ENCODE measurements at places on chromosomes 4 and X.

GRCh38 chrX:44447214-44447613 is 95.4 kb downstream of the FUNDC1 start:
- no peak for DNase-seq

- DNase-seq: no peak
Measured at GRCh38 chr4:168265327-168265726, 53.2 kb downstream of the DDX60 start.

- DNase-seq: no peak
Measured at GRCh38 chr4:188399834-188400233, 260.6 kb downstream of the TRIML1 start.

GRCh38 chr4:177879851-177880250 is 437.6 kb upstream of the AGA start:
- no peak for DNase-seq

DNA sequence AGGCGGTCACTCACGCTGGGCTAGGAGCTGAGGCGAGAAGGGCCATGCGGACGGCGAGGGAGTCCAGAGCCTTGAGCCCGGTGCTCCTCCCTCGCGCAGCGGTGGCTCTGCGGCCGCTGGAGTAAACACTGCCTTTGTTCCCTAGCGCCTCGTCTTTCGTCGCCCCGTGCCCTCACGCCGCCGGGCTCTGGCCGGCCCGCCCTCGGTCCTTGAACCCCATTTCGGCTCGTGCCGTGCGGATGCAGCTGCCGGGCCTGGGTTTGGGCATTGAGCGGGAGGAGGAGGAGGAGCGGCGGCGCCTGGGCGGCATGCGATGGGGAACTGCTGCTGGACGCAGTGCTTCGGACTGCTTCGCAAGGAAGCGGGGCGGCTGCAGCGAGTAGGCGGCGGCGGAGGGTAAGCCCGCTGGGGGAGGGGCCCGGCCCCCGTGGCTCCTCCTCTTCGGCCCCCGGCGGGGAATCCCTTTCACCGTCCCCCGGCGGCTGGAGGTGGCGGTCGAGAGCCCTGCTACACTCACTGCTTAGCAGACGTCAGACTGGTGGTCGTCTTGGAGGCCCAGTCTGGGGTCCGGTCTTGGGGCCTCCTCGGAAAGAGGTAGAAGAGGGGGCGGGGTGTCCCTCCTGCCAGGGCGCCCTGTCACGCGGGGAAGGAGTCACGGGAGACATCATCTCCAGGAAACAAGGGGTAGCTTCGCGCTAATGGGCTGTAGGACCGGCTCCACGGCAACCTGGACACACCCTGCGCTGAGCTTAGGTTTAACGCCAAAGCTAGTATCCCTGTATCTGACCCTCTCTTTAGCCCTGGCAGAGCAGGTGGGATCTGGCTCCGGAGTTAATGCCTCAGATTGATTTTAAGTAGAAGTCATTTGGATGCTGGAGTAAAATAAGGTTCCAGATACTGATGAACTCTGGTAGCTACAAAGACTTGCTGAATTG is at the start of gene AP1AR:
Gene AP1AR, plus strand, starts transcription at position 9 of the 935 bp plus-strand sequence. Its CDS starts 305 bp downstream, at position 314.
- peak; percentile 66 for DNase-seq

- no peak for DNase-seq
Measured at GRCh38 chr4:104393655-104394324, 100.9 kb downstream of the CXXC4 start.

GRCh38 chr4:22202975-22203710 is 254.6 kb upstream of the KCNIP4 start:
- no peak for DNase-seq

DNA sequence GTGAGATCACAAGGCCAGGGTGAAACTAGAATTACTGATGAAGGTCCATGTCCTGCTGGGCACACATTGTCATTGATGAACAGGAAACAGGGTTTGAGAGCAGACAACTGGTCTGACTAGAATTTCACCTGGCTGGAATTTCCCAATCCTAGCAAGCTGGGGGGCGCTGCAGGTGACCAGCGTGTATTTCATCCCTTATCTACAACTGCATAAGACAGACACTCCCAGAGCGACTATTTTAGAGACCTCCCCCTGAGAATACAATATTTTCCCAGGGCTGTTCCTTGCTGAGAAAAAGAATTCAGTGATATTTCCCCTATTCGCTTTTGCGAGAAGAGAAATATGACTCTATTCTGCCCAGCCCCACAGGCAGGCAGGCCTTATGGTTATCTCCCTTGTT is 432.6 kb upstream of the GALNT7 start:
- no peak for DNase-seq

- peak; percentile 69 for DNase-seq
Measured at GRCh38 chr4:83334425-83335241, at the start of gene HPSE. HPSE (minus strand) TSS chr4:83334848; CDS start chr4:83334782, 66 bp downstream.

DNA sequence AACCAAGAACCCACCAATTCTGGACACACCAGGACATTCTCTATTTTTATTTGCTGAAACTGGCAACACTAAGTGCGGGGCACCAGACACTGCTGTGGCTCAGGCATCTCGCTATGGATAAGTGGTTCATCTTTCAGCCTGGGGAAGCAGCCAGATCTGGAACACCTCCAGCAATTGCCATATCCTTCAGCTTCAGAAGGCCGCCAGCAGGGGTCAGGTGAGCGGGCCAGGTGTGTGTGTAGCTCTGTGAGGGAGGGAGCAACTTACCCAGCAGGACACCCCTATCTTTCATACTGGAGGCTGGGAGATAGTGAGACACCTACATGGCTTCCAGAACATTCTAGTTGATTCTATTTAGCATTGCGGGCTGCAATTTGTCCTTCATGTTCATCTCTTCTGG is 57.0 kb upstream of the GBA3 start:
- no peak for DNase-seq

GRCh38 chr4:151990201-151990600 is 229.4 kb upstream of the GATB start:
- DNase-seq: no peak

DNA sequence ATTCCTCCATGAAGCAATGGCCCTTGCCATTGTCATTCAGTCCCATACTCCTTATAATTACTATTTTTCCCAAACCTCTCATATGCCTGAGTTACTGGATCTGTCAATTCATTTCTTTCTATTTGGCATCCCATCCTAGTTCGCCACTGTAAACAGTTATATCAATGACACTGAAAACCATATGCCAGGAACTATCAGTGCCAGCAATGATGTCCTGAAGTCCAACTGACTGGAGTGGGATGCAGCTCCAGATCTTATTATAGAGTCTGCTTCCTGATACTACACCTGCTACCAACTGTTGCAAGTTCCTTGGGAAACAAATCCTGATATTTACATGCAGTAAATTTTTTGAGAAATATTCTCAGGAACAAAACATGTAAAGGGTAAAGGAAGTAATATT is 27.0 kb upstream of the BANK1 start:
- DNase-seq: no peak

- no peak for DNase-seq
Measured at GRCh38 chr4:106041294-106042002, 146.2 kb downstream of the NPNT start.

DNA sequence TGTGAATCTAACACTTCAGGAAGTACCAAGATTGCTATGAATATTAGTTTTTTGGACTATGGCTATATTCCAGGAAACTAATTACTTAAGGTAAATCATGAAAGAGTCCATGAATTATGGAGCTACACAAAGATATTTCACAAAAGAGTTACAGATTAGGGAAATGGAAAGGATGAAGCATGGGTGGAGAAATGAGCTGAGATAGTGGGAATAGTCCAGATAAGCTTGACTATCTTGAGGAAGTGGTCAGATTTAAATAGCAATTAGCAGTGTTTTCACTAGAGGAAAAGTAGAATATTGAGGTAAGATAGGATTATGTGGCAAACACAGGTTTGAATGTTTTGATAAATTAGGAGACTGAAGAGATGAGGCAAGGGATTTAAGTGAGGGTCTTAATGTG is 42.1 kb upstream of the C1GALT1C1 start:
- no peak for DNase-seq

- DNase-seq: no peak
Measured at GRCh38 chr4:47493238-47494123, 8.4 kb downstream of the ATP10D start.

- no peak for DNase-seq
Measured at GRCh38 chr4:108052558-108053120, 63.0 kb downstream of the HADH start.

GRCh38 chr4:137705171-137705783 is 173.0 kb upstream of the PCDH18 start:
- DNase-seq: no peak

GRCh38 chr4:25310803-25311166 is 1.8 kb upstream of the ZCCHC4 start:
- no peak for DNase-seq

DNA sequence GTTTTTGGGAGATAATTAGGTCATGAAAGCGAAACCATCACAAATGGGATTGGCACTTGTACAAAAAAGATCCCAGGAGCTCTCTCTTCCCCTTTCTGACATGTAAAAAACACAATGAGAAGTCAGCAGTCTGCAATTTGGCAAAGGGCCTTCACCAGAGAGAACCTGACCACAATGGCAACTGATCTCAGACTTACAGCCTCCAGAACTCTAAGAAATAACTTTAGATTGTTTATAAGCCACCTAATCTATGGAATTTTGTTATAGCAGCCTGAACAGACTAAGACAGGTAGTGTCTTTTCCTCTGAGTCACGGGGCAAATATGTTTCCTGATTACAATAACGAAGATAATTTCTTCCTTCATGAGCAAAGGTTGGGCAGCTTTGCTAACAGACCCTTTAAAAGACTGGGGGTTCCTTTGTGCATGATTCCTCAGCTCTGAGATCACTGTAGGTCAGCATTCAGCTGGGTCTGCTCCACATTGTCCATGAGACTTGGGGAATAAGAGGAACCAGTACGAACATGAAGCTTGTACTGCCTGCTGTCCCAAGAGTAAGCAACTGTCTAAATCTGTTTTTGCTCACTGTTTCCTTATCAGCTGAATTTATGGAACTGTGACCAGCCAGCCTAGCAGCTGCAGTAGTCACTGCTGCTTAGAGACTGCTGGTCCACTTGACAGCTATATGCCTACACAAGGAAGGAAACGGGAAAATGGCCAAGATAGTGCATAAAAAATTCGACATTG is 191.6 kb downstream of the ANAPC10 start:
- no peak for DNase-seq

- DNase-seq: no peak
Measured at GRCh38 chr4:139689093-139689722, 23.6 kb downstream of the MGST2 start.

- DNase-seq: no peak
Measured at GRCh38 chr4:115159141-115159540, 45.7 kb upstream of the NDST4 start.

GRCh38 chr4:102759831-102760644 is 730 bp downstream of the MANBA start:
- no peak for DNase-seq

DNA sequence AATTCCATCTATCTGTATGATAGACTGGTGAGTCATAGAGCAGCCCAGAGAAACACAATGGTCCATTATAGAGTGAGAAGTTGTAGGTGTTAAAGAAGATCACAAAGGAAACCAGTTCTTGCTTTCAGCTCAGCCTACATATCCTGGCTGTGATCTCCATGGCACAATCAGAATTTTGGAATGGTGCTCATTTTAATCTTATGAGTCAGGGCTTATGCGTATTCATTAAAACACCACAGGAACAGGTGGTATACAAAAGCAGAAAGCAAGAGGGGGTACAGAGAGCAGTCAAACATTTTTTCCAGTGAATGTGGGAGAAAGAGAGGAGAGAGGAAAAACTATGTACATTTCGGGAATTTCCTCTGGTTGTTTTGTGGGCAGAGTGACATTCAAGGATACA is 126.9 kb downstream of the MFAP3L start:
- DNase-seq: no peak

GRCh38 chr4:38073596-38074234 is 113.5 kb downstream of the PTTG2 start:
- DNase-seq: no peak

- DNase-seq: no peak
Measured at GRCh38 chrX:120253784-120254183, 3.2 kb downstream of the ZBTB33 start.

DNA sequence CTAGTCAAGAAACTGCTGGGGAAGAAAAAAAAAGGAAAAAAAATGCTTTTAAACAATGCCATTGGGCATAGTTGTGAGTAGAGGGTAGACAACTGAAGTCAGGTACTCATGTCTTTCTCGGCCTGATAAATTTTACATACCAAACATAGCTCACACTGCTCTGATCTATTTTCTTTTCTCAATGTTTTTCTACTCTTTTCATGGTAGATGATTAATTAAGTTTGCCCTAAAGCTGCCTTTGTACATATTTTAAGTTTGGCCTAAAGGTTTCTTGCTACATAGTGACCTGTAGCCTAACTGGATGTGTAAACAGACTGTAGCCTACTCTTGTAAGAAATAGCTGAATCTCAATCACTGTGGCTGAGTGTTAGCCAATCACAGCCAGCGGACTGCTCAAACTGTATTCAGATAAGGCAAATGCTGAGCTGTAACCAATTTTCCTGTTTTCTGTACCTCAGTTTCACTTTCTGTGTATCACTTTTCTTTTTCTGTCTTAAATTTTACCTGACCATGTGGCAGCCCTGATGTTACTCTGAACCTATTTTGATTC is 121.0 kb downstream of the PCDH10 start:
- DNase-seq: no peak

DNA sequence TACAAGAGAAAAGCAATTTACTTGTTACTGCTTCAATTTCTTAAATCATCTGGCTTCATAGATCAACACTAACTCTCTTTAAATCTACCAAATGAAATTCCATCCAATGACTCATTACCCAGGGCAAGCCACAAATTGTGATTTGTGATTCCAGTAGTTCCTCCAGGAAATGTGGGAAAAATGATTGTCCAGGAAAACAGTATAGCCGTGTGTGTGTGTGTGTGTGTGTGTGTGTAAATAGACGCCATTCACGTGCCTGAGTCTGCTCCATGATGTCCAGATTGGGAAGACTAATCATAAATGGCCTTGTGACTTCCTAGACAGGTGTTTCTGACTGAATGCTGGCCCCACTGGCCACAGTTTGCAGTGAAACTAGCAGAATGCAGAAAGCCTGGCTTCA is 121.3 kb downstream of the HS6ST2 start:
- DNase-seq: no peak

GRCh38 chr4:47704693-47705325 is 133.1 kb downstream of the CORIN start:
- peak; percentile 33 for DNase-seq

- DNase-seq: no peak
Measured at GRCh38 chrX:31670245-31670644, 598.4 kb upstream of the FTHL17 start.

DNA sequence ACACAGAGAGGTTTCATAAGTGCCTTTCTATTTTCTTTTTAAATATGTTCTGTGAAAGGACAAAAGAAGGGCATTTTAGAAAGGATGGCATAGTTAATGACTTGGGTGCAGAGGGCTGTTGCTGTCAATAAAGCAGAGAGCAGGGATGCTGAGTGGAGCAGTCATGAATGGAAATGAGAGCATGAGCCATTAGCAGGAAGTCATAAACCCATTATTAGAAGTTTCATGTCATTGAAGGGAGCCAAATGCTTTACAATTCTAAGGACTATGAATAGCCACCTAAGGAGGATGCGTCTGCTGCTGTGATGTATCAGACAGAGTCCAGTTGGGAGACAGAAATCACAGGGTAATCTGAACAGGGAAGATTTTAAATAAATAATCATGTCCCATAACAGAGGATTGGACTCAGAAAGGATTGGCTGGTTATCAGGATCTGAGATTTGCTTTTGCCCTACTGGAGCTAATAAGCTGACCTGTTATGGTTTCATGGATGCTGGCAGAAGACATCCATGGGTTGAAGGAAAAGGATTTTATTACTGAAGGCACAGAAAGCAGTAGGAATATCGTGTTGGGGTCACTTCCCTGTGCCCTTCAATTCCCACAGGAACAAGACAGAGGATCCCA is 47.5 kb upstream of the WDR19 start:
- no peak for DNase-seq
